ENCODE measurements at places on chromosomes 2 and 18. TPM values are rescaled to one million over a fixed set of nuclear protein-coding genes. Genes with fewer than 3 reads are reported as not detected.

UPP2 gene
- total RNA-seq = not detected

EFEMP1 gene
- 4,716 TPM for total RNA-seq

REG3A gene
- total RNA-seq = not detected

TMEM185B gene
- total RNA-seq = 19.2 TPM

ZNF521 gene
- total RNA-seq = 130 TPM

MAL gene
- total RNA-seq = not detected
